ENCODE measurements at places on chromosomes 5 and 9.

GRCh38 chr9:135253305-135254004 lies 166.0 kb downstream of the OLFM1 start:
- no peak for DNase-seq

GRCh38 chr9:16198996-16199395 lies 646.2 kb downstream of the CCDC171 start:
- no peak for DNase-seq

DNA sequence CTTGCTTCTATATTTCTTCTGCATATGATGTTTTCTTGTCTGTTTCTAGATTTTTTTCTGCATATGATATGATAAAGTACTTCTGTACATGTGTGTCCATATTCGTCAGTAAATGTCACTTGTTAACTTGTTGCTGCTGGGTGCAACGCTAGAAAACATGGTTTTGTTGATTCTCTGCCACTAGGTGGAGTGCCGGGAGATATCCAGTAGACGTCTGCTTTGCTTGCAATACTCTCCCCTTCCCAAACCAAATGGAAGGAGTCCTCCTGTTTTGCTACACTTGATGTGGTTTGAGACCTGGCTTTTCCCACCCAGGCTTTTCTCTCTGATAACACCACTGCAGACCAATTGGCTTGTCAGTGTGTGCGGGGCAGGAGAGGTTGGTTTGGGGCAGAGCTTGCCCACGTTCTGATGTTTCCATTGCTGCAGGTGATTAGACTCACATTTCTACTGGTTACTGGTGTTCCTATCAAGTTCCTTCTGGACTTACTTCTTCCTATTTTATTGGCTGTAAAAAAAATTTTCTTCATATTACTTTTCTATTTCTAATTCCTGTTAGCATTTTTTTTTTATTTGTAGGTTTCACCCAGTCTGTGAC lies 900.0 kb upstream of the CDH10 start:
- no peak for DNase-seq

DNA sequence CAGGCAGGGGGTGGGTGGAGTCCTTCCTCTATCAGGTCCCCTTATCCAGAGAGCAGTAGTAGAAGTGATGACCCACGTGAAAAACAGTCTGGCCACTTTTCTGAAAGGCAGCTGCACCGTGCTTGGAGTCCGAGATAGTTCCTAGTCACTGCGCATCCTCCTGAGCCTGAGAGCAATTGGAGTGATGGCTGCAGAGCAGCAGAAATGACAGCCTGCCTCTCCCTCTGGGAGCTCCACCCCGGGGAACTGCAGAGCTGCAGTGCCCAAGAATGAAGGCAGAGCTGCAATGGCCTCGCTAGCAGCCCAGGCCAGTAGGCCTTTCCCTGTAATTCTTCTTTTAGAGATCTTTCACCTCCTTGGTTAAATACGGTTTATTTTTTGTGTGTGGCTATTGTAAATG lies 82.6 kb downstream of the CETN3 start:
- DNase-seq: no peak

DNA sequence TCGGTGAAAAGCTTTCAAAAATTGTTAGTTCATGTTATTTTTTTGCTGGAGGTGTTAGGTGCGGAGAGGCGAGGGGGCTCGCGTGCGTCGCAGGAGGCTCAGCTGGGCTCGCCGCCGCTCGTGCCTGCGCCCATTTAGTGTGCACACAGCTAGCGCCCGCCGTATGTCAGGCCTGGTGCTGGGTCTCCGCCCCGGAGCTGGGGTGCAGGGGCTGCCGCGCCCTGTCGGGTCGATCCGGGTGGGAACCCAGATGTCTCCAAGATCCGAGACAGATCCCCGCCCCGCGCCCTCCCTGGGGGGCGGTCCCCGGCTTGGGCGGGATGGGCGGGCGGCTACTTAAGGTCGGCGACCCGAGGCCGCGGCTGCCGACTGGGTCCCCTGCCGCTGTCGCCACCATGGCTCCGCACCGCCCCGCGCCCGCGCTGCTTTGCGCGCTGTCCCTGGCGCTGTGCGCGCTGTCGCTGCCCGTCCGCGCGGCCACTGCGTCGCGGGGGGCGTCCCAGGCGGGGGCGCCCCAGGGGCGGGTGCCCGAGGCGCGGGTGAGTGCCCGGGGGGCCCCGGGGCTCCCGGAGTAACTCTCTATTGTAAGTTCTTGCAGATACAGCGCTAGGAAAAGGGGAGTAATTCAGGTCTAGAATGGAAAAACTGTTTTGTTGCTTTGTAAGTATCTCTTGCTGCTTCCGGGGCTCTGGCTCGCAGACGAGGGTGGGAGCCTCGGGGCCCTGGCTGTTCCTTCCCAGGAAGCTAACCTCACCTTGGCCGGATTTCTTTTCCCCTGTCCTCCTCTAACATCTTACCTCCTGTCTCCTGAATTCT lies 31.7 kb downstream of the GSN start:
- no peak for DNase-seq

GRCh38 chr5:54912021-54912420 lies 73.4 kb downstream of the ESM1 start:
- no peak for DNase-seq

- DNase-seq: no peak
Measured at GRCh38 chr5:96074460-96074859, 112.8 kb upstream of the ELL2 start.

GRCh38 chr5:1855596-1855995 lies 27.1 kb downstream of the IRX4 start:
- DNase-seq: no peak

DNA sequence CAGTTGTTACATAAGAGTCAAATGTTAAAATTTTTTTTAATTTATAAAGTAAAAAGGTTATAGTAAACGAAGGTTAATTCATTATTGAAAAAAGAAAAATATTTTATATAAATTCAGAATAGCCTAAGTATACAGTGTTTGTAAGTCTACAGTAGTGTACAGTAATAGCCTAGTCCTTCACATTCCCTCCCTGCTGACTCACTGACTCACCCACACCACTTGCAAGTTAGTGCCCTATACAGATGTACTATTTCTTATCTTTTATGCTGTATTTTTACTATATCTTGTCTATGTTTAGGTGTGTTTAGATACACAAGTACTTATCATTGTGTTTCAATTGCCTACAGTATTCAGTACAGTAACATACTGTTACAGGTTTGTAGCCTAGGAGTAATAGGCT lies 57.6 kb downstream of the MAMDC2 start:
- DNase-seq: no peak

DNA sequence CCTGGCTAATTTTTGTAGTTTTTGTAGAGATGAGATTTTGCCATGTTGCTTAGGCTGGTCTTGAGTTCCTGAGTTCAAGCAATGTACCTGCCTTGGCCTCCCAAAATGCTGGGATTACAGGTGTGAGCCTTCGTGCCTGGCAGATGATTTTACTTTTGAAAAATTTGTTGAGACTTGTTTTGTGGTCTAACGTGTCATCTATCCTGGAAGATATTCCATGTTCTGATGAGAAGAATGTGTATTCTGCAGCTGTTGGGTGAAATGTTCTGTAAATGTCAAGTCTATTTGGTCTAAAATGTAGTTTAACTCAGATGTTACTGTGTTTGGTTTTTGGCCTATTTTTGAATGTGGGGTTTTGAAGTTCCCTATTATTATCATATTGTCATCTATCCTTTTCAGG lies 145.6 kb downstream of the XRCC4 start:
- no peak for DNase-seq

GRCh38 chr5:172574871-172575223 lies 66.2 kb upstream of the NEURL1B start:
- no peak for DNase-seq

- DNase-seq: no peak
Measured at GRCh38 chr9:132458432-132458831, 48.4 kb downstream of the CFAP77 start.

DNA sequence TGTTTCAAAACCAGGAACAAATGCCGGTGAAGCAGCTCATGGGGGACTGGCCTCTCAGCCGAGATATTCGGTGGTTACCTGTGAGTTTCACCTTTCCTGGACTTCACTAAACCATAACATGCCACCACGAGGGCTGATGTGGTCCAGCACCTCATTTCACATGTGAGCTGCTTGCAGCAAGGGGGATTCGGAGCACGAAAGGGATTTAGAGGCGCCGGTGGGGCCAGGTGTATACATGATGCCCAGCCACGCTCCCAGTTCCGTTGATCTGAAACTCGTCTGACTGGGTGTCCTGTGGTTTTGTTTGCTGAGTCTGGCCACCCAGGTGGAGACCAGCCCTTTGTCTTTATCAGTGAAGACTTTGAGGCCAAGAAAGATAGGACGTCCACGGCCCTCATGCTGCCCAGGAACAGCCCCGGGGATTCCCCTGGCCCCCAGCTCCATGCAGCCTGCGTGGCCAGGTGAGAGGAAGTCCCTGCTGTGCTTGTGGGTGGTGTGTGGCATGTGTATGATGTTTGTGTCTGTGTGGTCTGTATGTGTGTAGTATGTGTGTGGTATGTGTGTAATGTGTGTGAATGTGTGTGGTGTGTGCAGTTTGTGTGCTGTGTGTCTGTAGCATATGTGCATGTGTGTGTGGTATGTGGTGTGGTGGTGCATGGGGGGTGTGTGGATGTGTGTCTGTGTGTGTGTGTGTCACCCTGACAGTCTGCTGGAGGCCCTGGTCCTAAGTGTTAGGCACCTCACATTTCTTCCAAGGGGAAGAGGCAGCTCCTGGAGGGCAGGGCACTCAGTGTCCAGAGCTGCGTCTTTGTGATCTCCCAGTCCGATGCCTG lies 23.4 kb downstream of the PHF2 start:
- no peak for DNase-seq

DNA sequence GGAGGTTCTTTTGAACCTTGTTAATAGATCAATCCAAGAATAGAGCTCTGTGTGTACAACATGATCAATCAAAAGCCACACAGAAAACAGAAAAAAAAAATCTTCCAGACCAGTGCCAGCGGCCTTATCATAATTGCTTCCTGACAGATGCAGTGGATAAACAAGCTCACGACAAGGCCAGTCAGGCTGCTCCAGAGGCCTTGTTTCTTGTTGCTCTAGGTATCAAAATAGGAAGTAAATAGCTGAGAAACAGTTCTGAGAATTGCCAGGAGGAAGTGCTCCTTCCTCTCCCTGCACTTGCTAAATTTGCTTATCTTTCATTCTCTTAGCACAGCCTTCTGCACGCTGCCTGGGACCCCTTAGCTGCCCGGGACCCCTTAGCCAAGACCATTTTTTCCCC lies 199.0 kb upstream of the TARS1 start:
- DNase-seq: no peak

GRCh38 chr9:83775932-83776331 lies 41.6 kb downstream of the GKAP1 start:
- DNase-seq: no peak

DNA sequence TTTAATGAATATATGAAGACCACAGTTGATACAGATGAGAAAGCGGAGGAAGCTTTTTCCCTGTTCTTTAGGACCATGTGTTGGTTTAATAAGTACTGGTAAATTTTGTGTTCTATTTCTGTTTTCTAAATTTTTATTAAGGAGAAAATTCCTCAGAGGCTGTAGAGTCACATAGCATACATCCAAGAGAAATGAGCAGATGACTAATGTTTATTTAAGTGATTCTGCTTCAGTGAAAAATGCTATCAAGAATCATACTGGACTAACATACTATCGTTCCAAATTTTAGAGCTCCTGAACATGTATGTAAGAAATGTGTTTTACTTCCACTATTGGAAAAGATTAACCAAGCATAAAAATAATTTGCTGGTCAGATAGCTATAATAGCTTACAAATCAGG lies 115.0 kb downstream of the KIAA1958 start:
- no peak for DNase-seq

- DNase-seq: no peak
Measured at GRCh38 chr9:87528969-87529368, 31.3 kb downstream of the DAPK1 start.

- DNase-seq: no peak
Measured at GRCh38 chr5:174235221-174236011, 189.9 kb downstream of the NSG2 start.

GRCh38 chr5:107712359-107712870 lies 41.7 kb upstream of the EFNA5 start:
- no peak for DNase-seq

DNA sequence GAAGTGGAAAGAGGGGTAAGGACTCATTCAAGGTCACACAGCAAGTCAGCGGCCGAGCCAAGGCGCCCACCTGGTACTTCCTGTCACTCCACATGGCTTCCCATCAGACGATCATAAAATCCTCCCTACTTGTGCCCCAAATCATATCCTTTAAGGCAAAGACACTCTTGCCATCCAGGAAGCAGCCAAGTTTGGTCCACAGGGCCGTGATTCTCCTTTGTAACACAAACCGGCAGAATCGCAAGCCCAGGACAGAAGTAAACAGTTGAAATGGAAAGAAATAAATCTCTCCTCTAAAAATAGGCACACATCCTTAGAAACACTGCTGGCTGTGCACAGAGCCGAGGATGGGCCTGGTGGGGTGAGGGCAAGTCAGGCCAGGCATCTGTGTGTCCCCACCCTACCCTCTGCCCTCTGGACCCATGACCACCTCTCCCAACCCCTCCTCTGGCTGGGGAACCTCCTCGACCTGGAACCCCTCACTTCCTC lies 30.5 kb downstream of the TMOD1 start:
- no peak for DNase-seq

DNA sequence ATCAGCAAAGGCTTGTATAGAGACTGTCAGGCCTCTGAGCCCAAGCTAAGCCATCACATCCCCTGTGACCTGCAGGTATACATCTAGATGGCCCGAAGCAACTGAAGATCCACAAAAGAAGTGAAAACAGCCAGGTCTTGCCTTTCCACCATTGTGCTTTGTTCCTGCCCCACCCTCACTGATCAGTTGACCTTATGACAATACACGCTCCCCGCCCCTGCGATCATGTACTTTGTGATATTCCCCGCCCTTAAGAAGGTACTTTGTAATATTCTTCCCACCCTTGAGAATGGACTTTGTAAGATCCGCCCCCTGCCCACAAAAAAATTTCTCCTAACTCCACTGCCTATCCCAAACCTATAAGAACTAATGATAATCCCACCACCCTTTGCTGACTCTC lies 18.6 kb upstream of the NPM1 start:
- no peak for DNase-seq

Data from smooth muscle cell of the brain vasculature (primary cell).